RCC 7860 (cell line): ENCODE measurements at places on chromosomes 11 and 22.

GRCh38 chr11:104005234-104005855 is 31.1 kb upstream of the DDI1 start:
- no peak for DNase-seq

DNA sequence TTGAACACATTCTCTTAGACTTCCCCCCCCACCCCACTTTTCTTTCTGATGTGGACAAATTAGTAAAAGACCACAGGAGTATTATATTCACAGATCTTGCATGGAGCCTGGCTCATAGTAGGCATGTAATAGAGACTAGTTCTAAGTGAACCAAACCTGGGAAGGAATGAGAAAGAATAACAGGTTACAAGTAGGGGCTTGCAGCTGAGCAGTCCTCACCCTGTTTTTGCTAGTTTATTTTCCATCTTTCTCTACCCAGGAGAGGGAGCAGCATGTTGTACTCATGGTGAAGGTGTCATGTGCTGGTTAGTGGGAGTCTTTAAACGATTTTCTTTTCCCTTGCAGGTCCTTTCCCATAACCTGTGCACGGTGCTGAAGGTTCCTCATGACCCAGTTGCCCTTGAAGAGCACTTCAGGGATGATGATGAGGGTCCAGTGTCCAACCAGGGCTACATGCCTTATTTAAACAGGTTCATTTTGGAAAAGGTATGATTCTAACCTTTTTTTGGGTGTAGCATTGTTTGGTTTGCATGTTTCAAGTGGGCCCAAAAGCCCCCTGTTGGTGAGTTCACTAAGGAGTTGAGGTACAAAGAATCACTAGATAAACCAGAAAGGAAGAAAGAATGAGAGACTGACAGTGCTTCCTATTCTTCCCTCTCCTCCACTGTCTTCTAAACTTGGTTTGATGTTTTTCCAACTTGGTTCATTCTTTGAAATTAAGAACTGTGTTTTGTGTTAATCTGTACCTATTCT is 30.1 kb downstream of the SWAP70 start:
- DNase-seq: no peak

GRCh38 chr11:132852361-132852760 is 679.9 kb downstream of the OPCML start:
- no peak for DNase-seq

GRCh38 chr11:74608431-74608830 is 16.0 kb downstream of the POLD3 start:
- no peak for DNase-seq

DNA sequence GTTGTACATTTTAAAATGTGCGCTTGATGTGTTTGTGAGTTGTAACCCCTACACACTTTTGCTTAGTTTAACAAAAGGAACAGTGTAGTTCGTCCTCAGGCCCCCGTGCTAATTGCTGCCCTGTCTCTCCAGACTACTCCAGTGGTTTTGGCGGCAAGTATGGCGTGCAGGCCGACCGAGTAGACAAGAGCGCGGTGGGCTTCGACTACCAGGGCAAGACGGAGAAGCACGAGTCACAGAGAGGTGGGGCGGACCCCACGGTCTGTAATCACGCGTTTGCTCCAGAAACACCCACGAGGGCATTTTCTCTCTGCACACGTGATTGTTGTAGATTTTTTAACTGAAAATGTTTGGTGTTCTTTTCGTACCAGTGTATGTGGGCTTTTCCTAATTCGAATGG is 18.6 kb downstream of the CTTN start:
- no peak for DNase-seq

DNA sequence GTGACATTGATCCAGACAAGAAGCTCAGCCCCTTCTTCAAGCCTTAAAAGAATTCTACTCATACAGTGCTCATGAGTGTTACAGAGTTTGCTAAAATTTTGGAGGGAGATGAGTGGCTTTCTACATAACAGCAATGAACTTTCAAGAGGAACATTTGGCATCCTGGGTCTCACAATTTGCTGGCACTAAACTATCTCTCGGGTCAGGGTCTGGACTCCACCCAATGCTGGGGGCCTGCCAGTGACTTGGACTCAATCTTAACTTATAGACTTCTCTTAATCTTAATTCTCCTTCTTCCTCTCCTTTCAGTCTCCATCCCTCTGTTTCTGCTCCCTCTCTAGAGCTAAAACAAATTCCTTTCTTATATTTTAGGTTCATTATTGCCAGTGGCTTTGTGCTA is 317.9 kb downstream of the TMEM135 start:
- DNase-seq: no peak
